ENCODE measurements at places on chromosomes 1 and 21.
A peak's percentile ranks its signal among the peaks of the same experiment; 100 is the strongest.

DNA sequence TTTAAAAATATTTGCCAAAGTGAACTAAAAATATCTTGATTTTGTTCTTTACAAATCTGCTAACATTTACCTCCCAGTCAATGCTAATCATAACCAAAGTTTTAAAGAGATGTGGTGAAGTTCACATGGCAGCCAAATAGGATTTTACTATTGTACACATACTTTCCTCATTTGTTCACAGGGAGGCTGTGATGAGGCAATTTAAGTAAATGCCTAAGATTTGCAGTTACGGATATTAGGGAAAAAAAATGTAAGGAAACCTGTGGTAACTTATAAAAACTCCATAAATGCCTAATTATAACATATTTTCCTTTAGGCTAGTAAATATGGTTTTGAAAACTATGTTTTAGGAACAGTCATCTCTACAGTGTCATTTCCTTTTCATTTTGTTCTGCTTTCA lies 32.4 kb downstream of the RGS5 start:
- no peak for DNase-seq

- DNase-seq = no peak
Observed at GRCh38 chr1:920010-920409, 3.7 kb upstream of the SAMD11 start.

- DNase-seq = no peak
Observed at GRCh38 chr1:88224906-88225305, 459.2 kb upstream of the PKN2 start.

DNA sequence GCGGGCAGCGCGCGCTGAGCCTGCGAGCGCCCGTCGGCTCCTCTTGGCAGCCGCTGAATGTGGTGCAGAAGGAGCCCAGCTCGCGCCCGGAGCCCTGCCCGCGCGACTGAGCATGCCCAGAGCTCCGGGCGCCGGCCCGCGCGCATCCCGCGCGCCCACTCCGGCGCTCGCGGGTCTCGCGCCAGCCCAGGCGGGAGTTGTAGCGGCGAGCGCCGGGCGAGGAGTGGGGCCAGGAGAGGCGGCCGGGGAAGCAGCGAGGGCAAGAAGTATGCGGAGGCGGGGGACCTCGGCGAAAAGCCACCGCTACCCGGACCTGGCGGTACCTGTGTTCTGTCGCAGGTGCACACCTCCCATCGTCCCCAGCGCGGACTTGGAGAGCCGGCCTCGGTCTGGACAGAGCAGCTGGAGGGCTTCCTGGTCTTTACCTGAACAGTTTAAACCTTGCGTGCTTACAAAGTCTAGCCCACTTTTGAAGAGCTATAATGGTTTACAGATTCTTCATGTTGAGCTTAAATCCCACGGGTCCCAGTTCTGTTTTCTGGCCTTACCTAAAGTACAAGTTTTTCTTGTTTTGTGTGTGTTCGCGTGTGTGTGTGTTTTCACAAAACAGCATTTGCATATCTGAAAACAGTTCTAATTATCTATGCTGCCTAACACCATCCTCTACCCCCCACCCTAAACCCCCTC lies at the start of gene DDAH1:
DDAH1 (minus strand) TSS at position 61 of the 687 bp plus-strand sequence. CDS start 114 bp downstream, outside the sequence.
- DNase-seq = no peak

DNA sequence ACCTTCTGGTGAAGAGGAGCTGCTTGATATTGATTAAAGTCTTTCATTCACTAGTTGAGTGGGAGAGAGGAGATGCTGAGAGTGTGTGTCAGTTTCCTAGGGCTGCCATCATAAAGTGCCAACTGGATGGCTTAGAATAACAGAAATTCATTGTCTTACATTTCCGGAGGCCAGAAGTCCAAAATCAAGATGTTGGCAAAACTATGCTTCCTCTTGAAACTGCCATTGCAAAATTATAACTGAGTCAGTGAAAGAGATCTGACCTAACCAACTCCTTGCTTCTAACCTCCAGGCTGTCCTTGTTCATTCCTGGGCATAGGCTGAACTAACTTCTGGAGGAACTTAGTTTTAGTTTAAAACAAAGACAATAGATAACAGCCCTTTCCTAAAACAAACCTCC lies 47.1 kb downstream of the PTGS2 start:
- DNase-seq = no peak

DNA sequence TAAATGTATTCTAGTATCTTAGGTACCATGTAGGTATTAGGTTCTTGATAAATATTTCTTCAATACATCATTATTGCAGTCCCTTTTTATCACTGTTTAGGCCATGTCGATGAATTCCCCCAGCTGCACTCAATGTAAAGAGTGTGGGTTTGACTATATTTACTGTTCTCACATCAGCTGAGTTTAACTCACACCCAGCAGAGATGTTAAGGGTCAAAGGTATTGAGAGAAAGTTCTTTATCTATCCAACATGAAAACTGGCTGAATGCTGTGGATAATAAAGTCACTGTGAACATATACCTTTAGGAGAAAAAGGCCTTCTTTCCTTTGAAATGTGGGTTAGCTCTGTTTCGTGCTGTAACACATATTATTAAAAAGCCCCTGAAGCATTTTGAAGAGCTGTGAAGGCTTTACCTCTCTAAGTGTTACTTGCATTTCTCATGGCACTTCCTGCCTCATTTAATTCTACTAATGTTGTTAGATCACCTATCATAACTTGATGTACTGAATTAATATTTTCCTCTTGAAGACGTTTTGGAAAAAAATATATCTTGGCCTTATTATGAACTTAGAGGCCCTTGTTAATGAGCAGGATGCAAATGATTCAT lies 19.1 kb upstream of the LYST start:
- no peak for DNase-seq

- DNase-seq = no peak
Observed at GRCh38 chr1:20530901-20531300, 21.5 kb upstream of the FAM43B start.

- DNase-seq = no peak
Observed at GRCh38 chr1:214236477-214236876, 44.5 kb upstream of the SMYD2 start.

GRCh38 chr21:31072533-31072932 lies 34.3 kb upstream of the KRTAP19-8 start:
- DNase-seq = no peak

DNA sequence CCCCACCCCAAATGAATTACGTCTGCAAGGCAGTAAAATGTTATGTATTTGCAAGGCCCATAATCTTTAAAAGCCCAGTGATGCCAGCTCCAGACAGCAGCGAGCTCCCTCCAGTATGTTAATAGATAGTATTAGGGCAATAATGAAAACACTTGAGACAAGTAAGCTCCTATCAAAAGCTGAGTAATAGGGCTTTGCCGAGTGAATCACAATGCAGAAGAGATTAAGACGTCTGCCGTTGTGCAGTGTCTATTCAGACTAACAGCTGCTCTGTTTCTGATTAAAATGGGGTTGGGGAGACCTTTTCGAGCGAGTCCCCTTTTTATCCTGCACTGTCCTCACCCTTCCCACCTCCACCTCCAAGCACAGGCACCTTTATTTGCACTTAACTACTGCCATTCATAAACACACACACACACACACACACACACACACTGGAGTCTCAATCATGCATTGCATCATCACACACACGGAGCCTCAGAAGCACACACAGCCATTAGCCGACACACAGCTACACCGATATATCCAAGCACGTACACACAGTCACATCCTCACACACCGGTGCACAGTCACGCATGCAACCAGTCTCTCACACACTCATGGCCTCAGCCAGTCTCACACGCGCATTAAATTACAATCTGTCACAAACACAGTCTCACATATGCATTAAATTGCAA lies 46.0 kb upstream of the FOXO6 start:
- no peak for DNase-seq

- DNase-seq = peak; percentile 42
Observed at GRCh38 chr1:9292361-9293240, at the start of gene SPSB1. Gene SPSB1, plus strand, starts transcription at chr1:9292894. Its CDS starts 62,998 bp downstream, at chr1:9355892.

- DNase-seq = no peak
Observed at GRCh38 chr1:220880362-220880670, 1.1 kb downstream of the HLX start.

GRCh38 chr1:89822109-89822962 lies 1.5 kb downstream of the LRRC8D start:
- no peak for DNase-seq

DNA sequence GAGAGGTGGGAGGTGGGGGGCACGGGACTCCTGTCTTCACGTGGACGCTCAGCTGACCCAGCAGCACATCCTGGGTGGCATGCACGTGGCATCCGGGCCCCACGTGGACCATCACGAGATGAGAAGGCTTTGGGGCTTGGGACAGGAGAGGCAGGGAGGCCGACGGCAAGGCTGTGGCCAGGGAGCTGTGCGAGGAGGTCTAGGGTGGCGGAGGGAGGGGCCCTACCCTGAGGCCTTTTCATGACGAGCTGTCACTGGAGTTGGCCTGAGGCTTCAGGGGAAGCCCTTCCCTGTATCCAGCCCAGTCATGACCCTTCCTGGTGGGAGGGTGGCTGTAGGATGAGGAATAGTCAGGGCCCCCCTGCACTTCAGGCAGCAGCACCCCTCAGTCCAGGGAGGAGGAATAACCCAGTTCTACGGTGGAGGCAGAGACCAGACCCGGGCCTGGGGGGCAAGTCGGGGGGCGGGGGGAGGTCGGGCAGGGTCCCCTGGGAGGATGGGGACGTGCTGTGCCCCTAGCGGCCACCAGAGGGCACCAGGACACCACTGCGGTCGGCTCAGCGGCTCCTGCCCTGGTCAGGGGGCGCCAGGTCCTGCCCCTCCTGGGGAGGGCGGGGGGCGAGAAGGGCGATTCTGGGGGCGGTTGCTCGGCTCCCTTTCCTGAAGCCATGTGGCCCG lies 2.0 kb upstream of the PERM1 start:
- peak; percentile 41 for DNase-seq

DNA sequence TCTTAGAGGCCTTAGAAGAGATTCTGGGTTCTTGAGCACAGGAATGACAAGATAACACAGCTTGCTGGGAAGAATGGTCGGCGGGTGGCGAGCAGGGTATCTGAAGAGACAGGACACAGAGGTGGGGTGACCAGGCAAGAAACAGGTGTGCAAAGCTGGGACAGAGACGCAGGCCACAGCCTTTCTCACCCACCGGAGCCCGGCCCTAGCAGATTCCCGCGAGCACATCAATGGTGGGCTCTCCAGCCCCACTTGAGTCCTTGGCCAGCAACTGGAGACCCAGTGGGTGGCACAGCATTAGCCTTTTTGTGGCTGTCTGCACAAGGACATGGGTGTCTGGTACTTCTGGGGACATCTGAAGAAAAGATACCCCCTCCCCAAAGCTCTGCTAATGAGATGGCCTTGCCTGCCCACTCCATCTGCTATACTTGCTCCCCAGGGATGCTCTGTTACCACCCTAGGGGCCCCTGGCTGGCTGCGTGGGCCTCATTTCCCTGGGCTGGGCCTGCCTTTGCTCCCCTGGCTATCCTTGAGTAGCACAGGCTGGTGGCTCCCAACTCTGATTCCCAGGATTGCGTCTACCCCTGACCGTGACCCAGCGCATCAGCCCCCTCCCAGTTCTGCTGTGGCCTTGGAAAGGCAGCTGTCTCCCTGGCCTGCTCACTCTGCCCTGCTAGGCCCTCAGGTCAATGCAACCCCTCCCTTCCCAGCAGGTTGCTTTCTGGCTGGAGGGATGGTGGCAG lies 127.2 kb upstream of the ADAR start:
- no peak for DNase-seq

GRCh38 chr1:17822741-17823426 lies 67.8 kb downstream of the ACTL8 start:
- no peak for DNase-seq

DNA sequence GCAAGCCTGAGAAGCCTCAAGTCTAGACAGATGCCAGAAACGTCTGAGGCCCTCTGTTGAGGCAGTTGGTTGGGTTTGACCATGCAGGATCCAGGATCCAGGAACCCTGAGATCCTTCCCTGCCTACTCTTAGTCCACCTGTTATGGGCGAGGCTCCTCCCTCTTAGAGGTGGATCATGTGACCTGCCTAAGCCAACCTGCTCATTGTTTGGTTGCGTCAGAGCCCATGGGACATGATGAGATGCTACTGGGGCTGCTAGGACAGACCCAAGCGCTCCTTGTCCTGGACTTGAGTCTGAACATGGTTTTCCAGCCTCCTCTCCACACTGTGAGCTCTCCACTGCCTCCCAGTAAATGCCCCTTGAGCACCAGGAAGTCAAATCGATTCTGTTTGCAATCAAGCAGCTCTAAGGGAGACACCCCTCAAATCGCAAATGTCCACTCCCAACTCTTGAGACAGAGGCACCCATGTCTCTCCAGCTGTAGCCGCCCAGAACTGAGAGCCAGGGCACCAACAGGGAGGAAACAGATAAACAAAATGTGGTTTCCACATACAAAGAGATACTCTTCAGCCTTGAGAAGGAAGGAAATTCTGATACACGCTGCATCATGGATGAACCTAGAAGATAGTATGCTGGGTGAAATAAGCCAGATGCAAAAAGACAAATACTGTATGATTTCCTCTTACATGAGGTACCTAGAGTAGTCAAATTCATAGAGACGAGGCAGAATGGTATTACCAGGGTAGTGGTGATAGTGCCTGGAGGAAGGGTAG lies 31.7 kb upstream of the WNT4 start:
- DNase-seq = no peak

DNA sequence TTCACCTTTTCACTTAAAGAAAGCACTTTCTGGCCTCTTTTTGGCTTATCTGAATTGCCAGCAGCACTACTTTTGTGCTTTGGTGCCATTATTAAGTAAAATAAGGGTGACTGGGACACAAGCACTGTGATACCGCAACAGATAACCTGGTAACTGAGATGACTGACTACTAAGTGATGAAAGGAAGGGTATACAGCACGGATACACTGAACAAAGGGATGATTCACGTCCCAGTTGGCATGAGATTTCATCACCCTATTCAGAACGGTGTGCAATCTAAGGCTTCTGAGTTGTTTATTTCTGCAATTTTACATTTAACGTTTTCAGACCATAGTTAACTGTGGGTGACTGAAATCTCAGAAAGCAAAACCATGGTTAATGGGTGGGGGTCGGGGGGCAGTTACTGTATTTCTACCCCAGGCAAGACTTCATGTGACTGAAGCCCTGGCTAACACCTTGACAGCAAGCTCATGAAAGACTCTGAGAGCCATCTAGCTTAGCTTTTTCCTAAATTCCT lies 102.8 kb downstream of the CLIC6 start:
- no peak for DNase-seq

GRCh38 chr1:206430031-206430983 lies 40.0 kb upstream of the IKBKE start:
- no peak for DNase-seq

Measured in stimulated activated CD8-positive, alpha-beta memory T cell treated with anti-CD3 and anti-CD28 coated beads, Interleukin-7, amount 100 ng/mL, for 1 hour (primary cell).